ENCODE measurements at places on chromosomes 12 and 14.
A peak's percentile ranks its signal among the peaks of the same experiment; 100 is the strongest.

GRCh38 chr12:19035536-19035935 is 94.0 kb upstream of the PLEKHA5 start:
- DNase-seq = no peak

DNA sequence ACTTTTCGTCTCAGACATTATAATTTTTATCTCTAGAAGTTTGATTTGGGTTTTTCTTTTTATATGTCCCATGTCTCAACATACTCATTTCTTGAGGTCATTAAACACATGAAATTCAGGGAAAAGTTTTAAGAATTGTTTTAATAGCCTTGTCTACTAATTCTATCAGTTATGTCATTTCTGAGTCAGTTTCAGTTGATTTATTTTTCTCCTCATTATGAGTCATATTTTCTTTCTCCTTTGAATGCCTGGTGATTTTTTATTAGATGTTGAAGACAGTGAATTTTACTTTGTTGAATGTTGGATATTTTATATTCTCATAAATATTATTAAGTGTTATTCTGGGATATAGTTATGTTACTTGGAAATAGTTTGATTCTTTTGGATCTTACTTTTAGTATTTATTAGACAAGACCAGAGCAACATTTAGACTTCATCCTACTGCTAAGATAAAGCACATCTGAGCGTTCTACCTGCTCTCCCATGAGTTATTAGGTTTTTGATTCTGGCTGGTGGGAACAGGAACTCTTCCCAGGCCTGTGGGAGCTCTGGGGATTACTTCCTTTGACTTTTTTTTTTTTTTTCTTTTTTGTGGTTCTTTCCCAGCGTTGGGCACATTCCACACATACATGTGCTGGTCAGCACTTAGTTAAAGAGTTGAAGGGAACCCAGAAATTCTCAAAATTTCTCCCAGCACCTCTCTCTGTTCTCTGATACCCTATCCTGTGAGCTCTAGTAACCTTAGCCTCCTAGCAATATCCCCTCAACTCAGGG is 1157.7 kb downstream of the BCL11B start:
- no peak for DNase-seq

GRCh38 chr14:92472860-92473259 is 40.7 kb upstream of the RIN3 start:
- no peak for DNase-seq

DNA sequence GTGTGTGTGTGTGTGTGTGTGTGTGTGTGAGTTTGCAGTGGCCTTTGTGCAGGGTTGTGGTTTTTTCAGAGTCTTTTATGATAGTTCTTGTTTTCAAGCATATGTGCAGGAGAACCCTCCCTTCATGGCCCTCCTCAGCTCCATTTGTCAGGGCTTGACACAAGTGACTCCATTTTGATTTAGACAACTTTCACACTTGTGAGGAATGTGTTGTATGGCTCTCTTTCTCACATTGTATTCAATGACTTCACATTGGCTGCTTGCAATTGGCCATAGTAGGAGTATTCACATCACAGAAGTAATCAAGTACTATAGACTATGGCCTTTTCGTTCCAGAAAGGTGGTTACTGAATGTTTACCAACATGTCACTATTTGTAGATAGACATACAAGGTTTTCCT is 133.1 kb downstream of the SLC38A1 start:
- no peak for DNase-seq

DNA sequence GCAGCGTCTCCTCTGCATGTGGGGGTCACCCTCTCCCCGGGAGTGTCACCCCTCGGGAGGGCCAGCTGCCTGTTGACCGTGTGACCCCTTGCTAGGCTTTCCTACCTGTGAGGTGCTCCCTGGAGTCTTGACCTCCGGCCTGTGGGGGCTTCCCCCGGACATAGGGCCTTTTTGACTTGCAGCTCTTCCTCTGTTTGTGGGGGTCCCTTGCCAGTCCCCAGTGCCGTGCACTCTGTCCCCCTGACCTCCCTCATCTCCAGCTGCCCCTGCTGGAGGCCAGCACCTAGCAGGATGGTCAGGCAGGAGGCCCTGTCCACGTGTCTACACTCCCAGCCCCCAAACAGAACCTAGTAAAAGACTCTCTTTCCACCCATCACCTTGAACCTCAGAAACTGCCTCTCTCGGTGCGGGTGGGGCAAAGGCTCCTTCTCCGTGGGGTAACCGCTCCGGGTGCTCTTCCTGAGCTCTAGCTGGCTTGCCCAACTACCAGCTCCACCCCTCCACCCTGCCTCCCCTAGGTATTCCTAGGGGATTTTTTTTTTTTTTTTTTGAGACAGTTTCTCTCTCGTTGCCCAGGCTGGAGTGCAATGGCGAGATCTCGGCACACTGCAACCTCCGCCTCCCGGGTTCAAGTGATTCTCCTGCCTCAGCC is 810 bp downstream of the AACS start:
- no peak for DNase-seq

- peak; percentile 15 for DNase-seq
Observed at GRCh38 chr14:95098984-95099599, 58.2 kb downstream of the DICER1 start.

- DNase-seq = no peak
Observed at GRCh38 chr12:132384916-132385774, 55.8 kb upstream of the GALNT9 start.

GRCh38 chr14:79583738-79584408 is 627.4 kb downstream of the DIO2 start:
- DNase-seq = no peak

- DNase-seq = no peak
Observed at GRCh38 chr12:49292729-49293055, 2.3 kb upstream of the PRPH start.

GRCh38 chr12:122183588-122183940 is 641 bp downstream of the LRRC43 start:
- DNase-seq = no peak

GRCh38 chr14:30681752-30682355 is 59.7 kb downstream of the SCFD1 start:
- no peak for DNase-seq

GRCh38 chr14:55976655-55977054 is 141.6 kb upstream of the PELI2 start:
- DNase-seq = no peak

DNA sequence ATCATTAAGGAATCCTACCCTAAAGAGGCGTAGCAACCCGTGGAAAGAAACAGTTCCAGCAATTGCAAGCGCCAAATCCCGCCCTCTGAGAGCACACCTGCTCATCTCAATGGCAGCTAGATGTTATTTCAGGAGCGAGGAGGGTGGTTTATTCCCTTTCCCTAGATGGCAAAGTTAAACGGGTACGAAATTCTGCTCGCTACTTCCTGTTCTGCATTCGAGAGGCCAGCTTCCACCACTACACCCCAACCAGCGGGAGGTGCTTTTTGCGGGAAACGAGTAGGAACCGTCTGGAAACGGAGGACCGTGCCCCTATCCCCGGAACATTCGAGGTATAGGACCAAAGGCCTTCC is 536 bp downstream of the VPS29 start:
- DNase-seq = peak; percentile 15

- DNase-seq = no peak
Observed at GRCh38 chr12:76329159-76329558, 19.1 kb downstream of the BBS10 start.

GRCh38 chr12:90216815-90217214 is 508.2 kb upstream of the ATP2B1 start:
- no peak for DNase-seq

DNA sequence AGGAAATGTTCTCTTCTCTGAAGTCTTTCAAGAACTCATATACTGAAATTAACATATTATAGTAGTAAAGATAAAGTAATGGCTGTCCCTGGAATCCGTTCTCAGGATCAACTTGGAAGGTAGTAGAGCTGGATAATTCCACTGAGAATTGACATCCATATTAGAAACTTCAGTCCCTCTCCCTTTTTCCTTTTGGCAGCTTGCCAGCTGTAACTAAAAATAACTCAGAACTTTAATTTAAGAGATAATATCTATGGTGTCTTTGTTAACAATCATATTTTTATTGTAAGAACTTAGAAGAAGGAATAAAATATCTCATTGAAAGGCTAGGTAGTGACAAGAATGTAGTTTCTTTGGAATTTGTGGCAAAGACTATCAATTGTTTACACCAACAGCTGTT is 61.4 kb upstream of the PLEKHA5 start:
- no peak for DNase-seq

DNA sequence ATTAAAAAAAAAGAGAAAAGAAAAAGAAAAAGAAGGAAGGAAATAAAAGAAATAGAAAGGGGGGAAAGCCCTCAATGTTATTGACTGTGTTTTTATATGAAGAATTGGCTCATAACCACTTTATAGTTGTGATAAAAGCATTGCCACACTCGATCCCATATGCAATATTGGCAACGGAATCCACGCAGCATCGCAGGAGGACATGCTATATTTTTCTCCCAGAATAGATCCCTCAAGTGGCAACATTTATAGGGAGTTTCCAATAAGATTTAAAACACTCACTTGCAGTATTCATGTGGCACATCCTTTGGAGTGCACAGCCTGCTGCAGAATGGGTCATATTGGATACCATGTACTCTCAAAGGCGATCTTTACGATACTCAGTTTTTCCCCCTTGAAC is 223.3 kb downstream of the EGLN3 start:
- no peak for DNase-seq

DNA sequence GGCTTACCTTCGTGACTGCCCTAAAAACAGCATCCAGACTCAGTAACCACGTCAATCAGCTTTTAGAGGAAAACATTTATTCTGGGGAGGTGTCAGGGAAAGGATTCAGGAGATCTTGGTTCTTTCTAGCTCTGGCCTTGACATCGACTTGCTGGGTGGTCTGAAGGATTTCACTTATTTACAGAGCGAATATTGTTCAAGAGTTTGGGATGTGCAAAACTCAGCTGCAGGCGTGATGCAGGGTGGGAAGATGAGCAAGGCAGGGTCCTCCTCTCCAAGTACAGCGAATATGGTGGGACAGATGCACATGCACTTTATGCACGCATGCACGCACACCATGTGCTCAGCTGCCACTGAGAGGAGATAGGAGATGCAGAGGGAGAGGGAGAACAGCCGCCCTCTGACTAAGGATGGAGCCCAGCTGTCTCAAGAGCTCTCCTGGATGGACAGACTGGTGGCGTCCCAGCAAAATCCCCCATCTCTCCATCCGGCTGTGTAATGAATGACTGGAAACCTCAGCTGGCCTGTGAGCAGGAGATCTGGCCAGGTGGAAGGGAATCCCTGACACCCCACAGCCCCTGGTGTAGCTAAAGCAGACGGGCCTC is 24.4 kb upstream of the BDKRB1 start:
- DNase-seq = no peak

GRCh38 chr14:105313381-105314286 is 914 bp upstream of the PACS2 start:
- no peak for DNase-seq

GRCh38 chr12:113467502-113468364 is 3.9 kb downstream of the LHX5 start:
- no peak for DNase-seq

GRCh38 chr12:121839993-121840761 is 18.5 kb downstream of the HPD start:
- no peak for DNase-seq

DNA sequence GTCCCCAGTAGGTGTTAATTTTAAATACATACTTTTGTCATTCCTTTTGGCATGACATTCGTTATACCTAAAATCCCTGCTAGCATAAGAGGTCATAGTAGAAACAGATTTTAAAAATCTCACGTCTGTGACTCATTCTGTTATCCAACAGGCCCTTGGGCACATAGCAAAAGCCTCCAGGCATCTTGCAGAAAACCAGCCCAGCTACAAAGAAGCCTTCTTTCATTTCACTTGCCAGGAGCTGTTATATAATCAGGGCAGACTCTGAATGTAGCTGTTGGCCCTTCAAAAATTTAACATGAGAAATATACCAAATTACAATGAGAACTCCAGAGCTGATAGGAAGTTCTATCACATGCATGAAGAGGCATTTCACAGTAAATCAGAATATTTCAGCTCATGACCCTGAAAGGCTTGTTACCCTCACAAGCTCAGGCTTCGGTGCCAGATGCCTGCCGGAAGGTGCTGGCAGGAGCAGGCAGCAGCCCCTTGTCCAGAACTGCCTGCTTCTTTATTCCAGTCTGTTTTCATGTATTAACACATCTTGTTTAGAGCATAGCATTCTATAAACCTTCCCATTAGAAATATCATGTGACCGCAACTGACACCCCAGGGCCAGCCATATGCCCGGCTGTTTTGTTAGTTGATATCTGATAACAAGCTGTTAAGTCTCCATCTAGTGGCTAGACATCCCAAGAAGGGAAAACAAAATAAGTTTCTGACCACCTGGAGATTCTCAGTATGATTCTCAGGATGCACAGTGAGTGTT is 17.8 kb downstream of the E2F7 start:
- no peak for DNase-seq

DNA sequence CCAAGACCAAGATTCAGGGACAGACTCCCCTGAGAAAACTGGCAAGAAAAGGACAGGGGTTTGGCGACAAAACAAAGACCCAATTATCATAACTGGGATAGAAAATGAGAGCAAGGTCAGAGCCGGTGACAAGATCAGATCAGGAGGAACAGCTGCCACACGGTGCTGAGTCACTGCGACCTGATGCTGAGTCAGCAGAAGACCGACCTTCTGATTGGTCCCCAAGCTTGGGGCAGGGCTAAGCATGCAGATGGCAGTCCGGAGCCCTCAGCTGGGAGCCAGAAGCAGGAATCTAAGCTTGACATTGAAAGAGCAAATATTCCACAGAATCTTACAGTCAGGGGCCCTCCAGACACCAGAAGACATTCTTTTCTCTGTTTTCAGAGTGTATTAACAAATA is 19.1 kb upstream of the ARMH4 start:
- peak; percentile 45 for DNase-seq

GRCh38 chr14:67622675-67623074 is 3.0 kb downstream of the ARG2 start:
- DNase-seq = peak; percentile 9

DNA sequence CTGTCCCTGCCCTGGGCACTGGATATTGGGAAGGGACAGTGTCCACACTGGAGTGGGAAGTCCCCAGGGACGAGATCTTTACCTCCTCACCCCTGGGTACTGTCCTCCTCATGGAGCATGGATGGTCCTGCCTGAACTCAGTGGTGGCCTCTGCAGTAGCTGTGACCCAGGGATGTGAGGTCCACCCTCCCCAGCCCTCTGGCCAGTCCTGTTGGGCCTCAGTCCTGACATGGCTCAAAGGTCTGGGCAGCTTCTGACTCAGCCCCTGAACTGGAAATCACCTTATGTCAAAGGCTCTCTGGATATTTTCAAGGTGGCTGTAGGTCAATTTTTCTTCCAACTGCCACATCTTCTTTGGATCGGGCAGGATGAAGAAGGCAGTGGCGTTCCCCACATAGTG is 24.4 kb downstream of the SERPINA1 start:
- DNase-seq = no peak

- no peak for DNase-seq
Observed at GRCh38 chr14:75170772-75171171, 5.6 kb downstream of the TMED10 start.

DNA sequence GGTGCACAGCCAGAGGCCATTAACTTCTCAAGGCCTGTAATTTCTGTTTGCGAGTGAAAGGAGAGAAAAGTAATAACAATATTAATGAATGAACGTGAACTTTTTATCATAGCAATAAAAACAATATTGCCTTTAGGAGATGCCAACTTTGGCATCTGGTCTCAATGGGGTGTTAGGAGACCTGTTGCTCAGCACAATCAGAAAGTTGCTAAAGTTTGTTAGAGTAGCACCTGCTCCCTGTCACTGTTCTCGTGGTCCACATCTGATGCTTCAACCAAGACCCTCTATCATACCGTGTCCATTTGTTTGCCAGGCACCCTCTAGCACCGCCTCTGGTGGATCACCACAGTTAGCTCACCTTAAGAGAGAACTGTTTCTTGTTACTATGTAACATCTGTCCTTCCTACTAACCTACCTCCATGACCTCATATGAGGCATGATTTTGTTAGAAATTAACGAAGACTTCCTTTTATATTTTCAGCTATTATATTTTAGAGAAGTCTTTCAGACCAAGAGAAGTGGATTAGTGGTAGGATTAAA is 12.5 kb upstream of the CLEC4E start:
- no peak for DNase-seq

Data from stimulated activated CD4-positive, alpha-beta T cell treated with anti-CD3 and anti-CD28 coated beads, Interleukin-2, amount 100 ng/mL, for 48 hours (primary cell).